Caco-2 (cell line): ENCODE measurements at places on chromosomes 2 and 18. TPM values are rescaled to one million over a fixed set of nuclear protein-coding genes. Genes with fewer than 3 reads are reported as not detected.

GRCh38 chr2:97718942-97719341 is 5.6 kb downstream of the ZAP70 start:
- no peak for DNase-seq

GRCh38 chr18:46566111-46566510 is 90.9 kb downstream of the LOXHD1 start:
- no peak for DNase-seq

DNA sequence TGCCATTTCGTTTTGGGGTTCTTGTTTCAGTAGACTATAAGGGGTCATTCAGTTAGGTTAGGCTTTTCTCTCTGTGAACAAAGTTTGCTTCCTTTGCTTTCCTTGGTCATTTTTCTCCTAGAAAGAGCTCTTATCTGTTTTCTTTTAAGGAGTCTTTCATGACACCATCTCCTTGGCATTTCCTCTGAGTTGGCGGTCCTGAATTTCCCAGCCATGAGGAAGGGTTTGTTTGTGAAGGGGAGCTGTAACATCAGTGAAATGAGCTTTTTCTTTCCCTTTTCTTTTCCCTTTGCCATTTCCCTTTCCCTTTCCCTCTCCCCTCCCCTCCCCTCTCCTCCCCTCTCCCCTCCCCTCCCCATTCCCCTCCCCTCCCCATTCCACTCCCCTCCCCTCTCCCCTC is 61.7 kb downstream of the MAP4K4 start:
- DNase-seq: no peak

GRCh38 chr2:190748966-190749365 is 100.1 kb downstream of the NAB1 start:
- DNase-seq: no peak

GRCh38 chr2:101387151-101387834 is at the start of gene CREG2:
CREG2 (minus strand) TSS chr2:101387503; CDS start chr2:101387457, 46 bp downstream.
- DNase-seq: peak; percentile 92

GRCh38 chr2:61272421-61273070 is 110.6 kb downstream of the C2orf74 start:
- no peak for DNase-seq

GRCh38 chr2:237459741-237460174 is 27.3 kb upstream of the MLPH start:
- no peak for DNase-seq

GRCh38 chr2:209496586-209496982 is 72.7 kb downstream of the MAP2 start:
- DNase-seq: no peak

DNA sequence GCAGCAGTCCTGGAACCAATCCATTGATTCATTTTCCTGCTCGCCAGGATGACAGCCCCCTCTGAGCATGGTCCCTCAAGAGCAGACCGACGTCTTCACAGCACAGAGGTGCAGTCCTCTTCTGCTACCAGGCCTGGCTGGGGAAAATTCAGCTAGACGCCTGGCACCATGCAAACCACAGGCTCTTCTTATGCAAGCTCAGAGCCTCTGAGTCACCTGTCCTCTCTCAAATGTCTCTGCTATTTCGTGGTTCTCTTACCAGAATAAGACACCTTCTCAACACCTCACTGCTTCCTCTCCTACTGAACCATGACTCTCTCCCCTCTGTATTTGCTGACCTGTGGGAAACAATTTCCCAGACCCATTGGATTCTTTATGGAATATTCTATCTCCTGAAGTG is 79.8 kb upstream of the CYRIA start:
- DNase-seq: no peak

DNA sequence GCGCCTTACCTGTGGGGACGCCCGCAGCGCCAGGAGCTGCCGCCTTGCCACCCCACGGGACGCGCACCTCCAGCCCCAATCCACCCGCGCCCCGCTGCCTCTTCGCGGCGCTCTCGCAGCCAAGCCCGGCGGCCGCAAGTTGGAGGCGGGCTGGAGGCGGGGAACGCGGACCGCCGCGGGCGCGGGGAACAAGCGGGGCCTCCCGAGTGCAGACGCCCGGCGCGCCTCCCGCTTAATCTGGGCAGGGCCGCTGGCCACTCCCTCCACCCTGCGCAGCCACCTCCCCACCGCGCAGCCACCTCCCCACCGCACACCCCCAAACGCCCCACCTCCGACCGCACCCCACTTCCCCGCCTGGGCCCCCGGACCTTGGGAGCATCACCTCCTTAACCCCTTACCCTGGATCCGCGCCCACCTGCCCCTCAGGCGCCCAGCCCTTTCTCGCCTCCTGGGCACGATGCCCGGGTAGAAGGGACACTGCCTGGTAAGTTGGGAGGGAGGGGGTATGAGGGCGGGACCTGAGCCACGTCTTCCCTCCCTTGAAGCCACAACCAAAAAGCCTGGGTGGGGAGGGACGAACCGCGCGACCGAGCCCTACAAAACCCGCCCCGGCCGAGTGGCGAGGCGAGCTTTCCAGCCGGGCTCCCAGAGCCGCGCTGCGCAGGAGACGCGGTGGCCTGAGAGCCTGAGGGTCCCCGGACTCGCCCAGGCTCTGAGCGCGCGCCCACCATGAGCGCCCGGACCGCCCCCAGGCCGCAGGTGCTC is at the start of the genes COL4A3 and COL4A4:
TSS of gene COL4A3 (plus strand) at position 627 of the 765 bp plus-strand sequence. CDS start at position 730, 103 bp downstream.
TSS of gene COL4A4 (minus strand) at position 208 of the 765 bp plus-strand sequence. CDS start 16,722 bp downstream, outside the sequence.
- peak; percentile 70 for DNase-seq

- no peak for DNase-seq
Measured at GRCh38 chr2:8224347-8225190, 457.3 kb upstream of the ID2 start.

GRCh38 chr18:74989134-74989533 is 219.8 kb downstream of the PTGR3 start:
- DNase-seq: no peak

- DNase-seq: no peak
Measured at GRCh38 chr18:62741584-62741983, 26.2 kb downstream of the PHLPP1 start.

GRCh38 chr2:60550178-60550983 is 3.1 kb downstream of the BCL11A start:
- peak; percentile 67 for DNase-seq

DNA sequence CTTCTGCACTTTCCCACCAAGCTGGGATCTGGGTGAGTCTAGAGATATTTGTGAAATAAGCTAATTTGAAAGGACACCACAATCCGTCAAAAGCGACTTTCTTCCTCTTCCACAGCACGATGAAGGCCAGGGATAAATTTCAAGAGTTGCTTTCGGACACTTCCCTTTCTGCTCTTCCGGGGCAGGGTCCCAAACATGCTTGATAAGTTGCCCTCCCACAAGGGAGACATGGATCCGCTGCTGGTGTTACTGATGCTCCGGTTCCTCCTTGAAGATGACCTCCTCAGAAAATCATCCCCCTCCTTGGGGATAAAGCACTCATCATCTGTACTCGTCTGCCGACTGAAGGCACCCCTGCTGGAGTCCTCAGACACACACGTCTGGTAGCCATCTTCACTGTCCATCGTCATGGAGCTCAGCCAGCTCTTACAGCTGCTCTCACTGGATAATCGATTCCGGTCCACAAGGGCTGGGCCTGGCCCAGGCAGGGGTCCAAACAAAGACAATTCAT is 28.2 kb downstream of the CYTIP start:
- DNase-seq: no peak

DNA sequence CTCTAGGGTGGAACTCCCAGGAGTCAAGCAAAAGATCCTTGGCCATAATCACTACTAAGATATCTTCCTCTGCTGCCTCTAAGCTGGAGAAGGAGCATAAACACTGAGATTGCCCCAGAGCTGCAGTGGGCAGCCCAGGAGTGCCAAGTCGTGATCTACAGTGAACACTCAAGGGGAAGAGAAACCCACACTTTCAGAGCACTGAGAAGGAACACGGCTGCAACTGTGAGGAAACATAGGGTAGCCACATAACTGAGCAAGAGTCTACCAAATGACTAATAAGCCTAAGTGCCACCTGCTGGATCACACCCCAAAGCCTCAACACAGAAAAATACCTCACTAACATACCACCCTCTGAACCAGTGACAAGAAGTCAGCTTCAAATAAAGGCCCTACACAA is 79.6 kb upstream of the RAB12 start:
- DNase-seq: no peak

- DNase-seq: no peak
Measured at GRCh38 chr2:237221443-237221842, 135.8 kb downstream of the COPS8 start.

- no peak for DNase-seq
Measured at GRCh38 chr18:8611916-8612576, 2.8 kb downstream of the RAB12 start.

The STK16 gene
- 26.1 and 26.6 TPM in 2 replicates for total RNA-seq

The RAD51AP2 gene
- not detected in 2 replicates for total RNA-seq

The RNF125 gene
- total RNA-seq: 0.39 and 0.61 TPM in 2 replicates

The AP1S3 gene
- total RNA-seq: 180 TPM in 2 replicates

The UGT1A4 gene
- total RNA-seq: 0.79 and 0.84 TPM in 2 replicates

The NT5DC4 gene
- total RNA-seq: 3.3 and 4.0 TPM in 2 replicates

The CLK1 gene
- 62.6 and 68.0 TPM in 2 replicates for total RNA-seq

The HDAC4 gene
- 15.5 and 17.6 TPM in 2 replicates for total RNA-seq

The DYSF gene
- total RNA-seq: 1.7 and 2.2 TPM in 2 replicates

The RTP5 gene
- not detected in 2 replicates for total RNA-seq

The RESP18 gene
- total RNA-seq: not detected in 2 replicates

The LDLRAD4 gene
- total RNA-seq: 1.2 and 1.5 TPM in 2 replicates

The HOXD1 gene
- total RNA-seq: not detected in 2 replicates

The NR4A2 gene
- total RNA-seq: 0.91 and 0.97 TPM in 2 replicates
